ENCODE measurements at places on chromosomes 4 and X.

DNA sequence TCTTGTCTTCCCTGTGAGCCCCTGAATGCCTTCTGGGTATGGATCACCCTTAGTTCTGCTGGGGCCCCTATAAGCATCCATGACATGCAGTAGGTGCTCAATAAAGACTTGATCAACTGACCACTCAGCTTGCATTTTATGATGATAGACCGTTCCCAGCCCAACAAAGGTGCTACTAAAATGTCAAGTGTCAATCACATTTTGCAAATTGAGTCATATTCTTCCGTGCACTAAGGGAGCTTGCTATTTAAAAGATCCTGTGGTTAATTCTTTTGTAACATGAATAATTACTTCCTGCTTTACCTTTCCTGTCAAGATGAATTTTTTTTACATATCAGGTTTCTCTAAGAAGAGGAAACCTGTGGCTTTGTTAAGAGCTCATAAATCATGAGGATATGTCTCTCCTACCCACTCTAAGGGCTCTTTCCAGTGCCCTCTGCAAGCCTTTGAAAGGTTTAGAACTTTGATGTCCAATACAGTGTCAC, 47.6 kb downstream of the SH3KBP1 start:
- DNase-seq = no peak

DNA sequence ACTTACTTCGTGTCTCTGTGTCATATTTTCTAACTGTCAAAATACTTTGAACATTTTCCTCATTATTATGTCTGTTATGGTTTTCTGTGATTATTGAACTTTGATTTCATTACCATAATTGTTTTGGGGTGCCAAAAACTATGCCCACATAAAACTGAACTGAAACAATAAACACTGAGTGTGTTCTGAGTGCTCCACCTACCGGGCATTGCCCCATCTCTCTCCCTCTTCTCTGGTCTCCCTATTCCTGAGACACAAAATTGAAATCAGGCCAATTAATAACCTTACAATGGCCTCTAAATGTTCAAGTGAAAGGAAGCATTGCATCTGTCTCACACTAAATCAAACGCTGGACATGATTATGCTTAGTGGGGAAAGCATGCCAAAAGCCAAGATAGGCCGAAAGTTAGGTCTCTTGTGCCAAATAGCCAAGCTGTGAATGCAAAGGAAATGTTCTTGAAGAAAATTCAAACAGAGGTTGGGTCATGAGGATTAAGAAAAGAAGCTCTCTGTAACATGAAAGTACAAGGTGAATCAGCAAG, 972.3 kb downstream of the PCDH7 start:
- DNase-seq = no peak

GRCh38 chr4:69536980-69537379, 41.3 kb upstream of the UGT2B4 start:
- no peak for DNase-seq

DNA sequence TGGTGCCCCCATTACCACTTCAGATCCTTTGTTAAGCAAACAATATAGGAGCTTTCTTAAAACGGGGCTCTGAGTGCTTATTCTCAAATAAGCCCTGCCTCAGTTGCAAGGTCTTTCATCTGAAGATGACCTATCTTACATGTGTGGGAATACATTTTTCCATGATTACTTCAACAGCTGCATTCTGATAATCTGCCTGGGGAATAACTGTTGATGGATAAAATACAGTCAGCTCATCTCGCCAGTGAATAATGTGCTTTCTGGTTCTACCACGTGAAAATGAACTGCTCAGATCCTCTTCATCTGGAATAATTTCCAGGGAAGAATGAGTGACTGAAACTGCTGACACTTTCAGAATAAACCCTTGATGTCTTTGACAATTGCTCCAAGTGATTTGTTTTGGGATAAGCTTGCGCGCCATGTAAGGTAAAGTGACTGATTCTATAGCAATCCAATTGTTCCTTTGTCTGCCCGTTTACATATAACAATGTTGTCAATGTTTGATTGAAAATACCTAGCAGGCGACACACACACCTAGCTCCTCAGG, 161.3 kb downstream of the RTL9 start:
- DNase-seq = no peak

DNA sequence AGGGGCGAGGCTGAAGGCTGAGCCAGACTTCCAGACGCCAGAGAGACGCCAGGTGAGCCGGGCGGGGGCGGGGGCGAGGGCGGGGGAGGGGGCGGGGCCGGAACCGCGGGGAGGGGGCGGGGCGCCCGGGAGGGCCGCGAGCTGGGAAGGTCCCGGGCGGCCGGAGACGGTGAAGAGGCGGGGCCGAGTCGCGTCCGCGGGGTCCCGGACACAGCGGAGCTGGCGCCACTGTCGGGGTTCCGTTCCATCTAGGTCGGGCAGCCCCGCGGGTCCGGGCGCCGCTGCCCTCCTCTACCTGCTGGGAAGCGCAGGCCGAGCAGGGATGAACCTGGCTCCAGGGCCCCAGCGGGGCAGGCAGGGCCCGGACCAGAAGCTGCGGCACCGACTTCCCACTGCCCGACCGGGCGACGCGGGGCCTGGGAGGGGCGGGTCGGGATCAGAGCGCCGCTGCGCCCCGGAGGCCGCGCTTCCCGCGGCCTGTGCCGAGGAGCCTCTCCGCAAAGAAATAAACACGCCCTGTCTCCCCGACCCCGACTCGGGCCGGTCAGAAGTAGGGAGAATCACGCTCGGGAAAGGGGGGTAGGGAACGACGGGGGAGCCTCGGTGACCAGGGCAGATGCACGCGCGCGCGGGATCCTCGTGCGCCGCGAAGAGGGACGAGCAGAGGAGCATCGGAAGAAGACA, 10.6 kb downstream of the HMX1 start:
- DNase-seq = no peak
